Smooth muscle cell of the pulmonary artery (primary cell): ENCODE measurements at places on chromosomes 7 and 10. TPM values are rescaled to one million over a fixed set of nuclear protein-coding genes. Genes with fewer than 3 reads are reported as not detected.

Gene PHYHIPL
- not detected in 2 replicates for total RNA-seq

Gene EN2
- total RNA-seq = not detected in 2 replicates

Gene NEURL1
- under 0.01 and 0.63 TPM in 2 replicates for total RNA-seq

Gene LRCH4
- total RNA-seq = 9.7 and 11.7 TPM in 2 replicates

Gene TMEM184A
- total RNA-seq = 0.03 and 0.13 TPM in 2 replicates

Gene MKI67
- 3.3 and 7.4 TPM in 2 replicates for total RNA-seq

Gene SAP25
- 0.13 TPM in 1 of 2 replicates, not detected in the other for total RNA-seq

Gene NRBF2
- 24.8 and 28.7 TPM in 2 replicates for total RNA-seq

Gene VAX1
- total RNA-seq = not detected in 2 replicates
